ENCODE measurements at places on chromosomes 16 and 17. TPM values are rescaled to one million over a fixed set of nuclear protein-coding genes. Genes with fewer than 3 reads are reported as not detected.

DPEP3 gene
- not detected for total RNA-seq

TP53TG3C gene
- 0.58 TPM for total RNA-seq

ERAL1 gene
- 35.4 TPM for total RNA-seq

CLEC19A gene
- total RNA-seq, result not detected

KCNG4 gene
- not detected for total RNA-seq

WWOX gene
- total RNA-seq, result 8.9 TPM

- DNase-seq, result peak; percentile 56
Observed at GRCh38 chr17:5877948-5878347, 192.2 kb upstream of the WSCD1 start.

- no peak for DNase-seq
Observed at GRCh38 chr16:53121043-53121620, 66.3 kb downstream of the CHD9 start.

DNA sequence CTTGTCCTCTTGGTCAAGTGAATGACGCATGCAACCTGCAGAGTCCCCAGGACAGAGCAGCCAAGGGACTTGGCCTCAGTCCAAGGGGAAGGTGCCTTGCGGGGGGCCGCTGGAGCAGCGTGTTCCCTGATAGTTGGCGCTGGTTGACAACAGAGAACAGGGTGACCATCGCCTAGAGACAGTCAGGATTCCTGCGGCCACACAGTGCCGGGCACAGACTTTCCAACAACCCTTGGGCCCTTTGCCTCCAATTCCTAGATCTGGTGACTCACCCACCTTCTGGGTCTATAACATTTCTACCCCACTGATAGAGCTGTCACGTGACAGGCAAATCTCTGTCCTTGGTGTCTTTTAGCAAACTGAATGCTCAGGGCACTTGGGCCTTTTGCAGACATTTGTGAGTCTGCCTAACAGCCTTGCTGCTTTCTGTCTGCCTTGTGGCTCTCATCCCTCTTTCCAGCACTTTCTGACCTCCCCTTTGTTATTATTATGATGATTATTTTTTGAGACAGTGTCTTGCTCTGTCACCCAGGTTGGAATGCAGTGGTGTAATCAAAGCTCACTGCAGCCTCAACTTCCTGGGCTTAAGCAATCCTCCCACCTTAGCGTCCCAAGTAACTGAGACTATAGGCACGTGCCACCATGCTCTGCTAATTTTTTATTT is 11.9 kb upstream of the TEDC2 start:
- DNase-seq, result no peak

GRCh38 chr17:51010173-51010675 is 110.4 kb downstream of the SPAG9 start:
- DNase-seq, result no peak

Measured in left ventricle myocardium inferior (tissue), 1 donor.